ENCODE measurements at places on chromosomes 13 and 19. TPM values are rescaled to one million over a fixed set of nuclear protein-coding genes. Genes with fewer than 3 reads are reported as not detected.

Gene LILRA1
- not detected for total RNA-seq

Gene LILRB5
- total RNA-seq = not detected

Gene PEX11G
- total RNA-seq = 2.9 TPM

Gene HRC
- total RNA-seq = 0.30 TPM

Gene SWSAP1
- total RNA-seq = 0.30 TPM

Gene PRR19
- total RNA-seq = not detected

Gene ZNF865
- total RNA-seq = 0.53 TPM

Gene NUDT19
- 1.9 TPM for total RNA-seq
